ENCODE measurements at places on chromosomes 2 and 18.
A peak's percentile ranks its signal among the peaks of the same experiment; 100 is the strongest.

- DNase-seq = no peak
Measured at GRCh38 chr18:56728741-56729140, 77.6 kb downstream of the WDR7 start.

- DNase-seq = no peak
Measured at GRCh38 chr2:27009083-27009482, 23.7 kb upstream of the TMEM214 start.

- DNase-seq = no peak
Measured at GRCh38 chr2:239229545-239230279, 171.1 kb downstream of the HDAC4 start.

- no peak for DNase-seq
Measured at GRCh38 chr18:80034852-80035406, 695 bp downstream of the RBFA start.

DNA sequence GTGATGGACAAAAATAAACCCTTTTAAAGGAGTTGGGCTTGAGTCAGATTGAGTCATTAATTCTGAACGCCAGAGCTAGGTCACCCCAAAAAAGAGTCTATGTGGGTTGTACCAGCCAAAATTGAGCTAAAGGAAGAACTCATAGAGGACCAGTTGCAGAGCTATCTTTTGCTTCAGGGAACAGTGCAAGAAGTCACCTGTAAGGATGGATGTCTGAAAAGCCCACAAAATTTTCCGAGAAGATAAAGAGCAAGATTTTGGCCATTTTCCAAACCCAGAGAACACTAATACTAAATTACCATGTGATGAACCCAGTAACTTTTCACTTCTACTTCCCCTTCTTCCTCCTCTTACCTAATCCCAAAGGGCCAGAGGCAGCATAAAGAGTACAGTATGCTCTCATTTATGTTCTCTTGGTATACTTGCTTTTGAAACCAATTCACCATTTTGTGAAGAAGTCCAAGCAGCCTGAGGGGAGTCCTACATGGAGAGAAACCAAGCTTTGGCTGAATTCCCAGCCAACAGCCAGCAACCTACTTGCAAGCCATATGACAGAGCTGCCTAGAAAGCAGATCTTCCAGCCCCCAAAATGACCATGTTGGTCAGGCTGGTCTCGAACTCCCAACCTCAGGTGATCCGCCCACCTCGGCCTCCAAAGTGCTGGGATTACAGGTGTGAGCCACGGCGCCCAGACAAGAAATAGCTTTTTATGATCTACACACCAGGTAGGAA, 551.7 kb downstream of the SATB2 start:
- DNase-seq = no peak

GRCh38 chr18:63158676-63159291, 160.8 kb downstream of the BCL2 start:
- DNase-seq = no peak

DNA sequence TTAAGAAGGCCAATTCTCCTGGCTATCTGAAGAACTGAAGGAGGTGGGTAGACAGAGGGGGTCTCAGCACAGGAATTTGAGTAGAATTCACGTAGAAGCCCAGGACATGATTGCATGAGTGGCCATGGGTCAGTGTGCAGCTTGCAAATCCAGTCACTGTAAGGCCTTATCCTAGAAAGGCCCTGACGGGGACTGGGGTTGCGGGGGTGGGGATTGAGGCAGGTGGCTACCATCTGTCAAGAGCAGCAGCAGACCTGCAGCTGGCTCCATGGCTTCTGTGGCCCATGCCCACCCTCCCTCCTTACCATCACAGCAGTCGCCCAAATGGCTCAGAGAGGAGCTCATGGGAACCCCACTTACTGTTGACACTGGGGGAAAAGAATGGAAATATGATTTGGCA, 34.6 kb upstream of the SLC14A1 start:
- no peak for DNase-seq

DNA sequence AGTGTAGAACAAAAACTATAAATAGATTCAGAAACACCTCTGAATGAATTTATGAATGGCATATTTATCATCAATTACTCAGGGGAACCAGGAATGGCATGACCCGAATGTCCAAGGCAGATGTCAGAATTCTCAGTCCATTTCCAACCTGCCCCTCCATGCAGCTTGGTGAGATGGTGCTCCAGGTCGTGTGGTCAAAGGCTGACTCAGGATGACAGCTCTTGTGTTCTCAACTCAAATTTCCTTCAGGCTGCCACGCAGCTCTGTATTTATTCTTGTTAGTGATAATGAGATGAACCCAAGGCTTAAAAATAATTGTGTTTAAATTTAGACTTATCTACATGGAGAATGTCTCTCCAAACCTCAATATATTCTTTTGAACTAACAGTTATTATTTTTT, 146.9 kb downstream of the METTL4 start:
- no peak for DNase-seq

DNA sequence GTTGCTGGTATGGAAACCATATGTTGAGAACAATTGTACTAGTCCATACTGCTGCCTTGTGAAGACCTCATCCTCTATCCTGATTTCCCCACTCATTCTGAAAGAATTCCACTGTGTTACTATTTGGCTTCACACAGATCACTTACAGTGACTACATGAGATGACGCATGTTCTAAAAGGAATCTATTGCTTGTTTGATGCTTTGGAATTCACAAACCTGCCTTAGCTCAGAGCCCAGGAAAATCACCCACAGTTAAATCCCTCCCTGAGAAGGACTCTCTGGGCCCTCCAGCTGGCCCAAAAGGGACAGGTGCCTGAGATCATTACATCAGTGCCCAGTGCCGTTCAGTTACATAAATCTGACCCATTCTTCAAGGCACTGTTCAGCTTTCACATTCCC, 45.3 kb downstream of the KLHL29 start:
- DNase-seq = peak; percentile 54

GRCh38 chr2:185012643-185013042, 414.3 kb downstream of the ZNF804A start:
- DNase-seq = no peak

DNA sequence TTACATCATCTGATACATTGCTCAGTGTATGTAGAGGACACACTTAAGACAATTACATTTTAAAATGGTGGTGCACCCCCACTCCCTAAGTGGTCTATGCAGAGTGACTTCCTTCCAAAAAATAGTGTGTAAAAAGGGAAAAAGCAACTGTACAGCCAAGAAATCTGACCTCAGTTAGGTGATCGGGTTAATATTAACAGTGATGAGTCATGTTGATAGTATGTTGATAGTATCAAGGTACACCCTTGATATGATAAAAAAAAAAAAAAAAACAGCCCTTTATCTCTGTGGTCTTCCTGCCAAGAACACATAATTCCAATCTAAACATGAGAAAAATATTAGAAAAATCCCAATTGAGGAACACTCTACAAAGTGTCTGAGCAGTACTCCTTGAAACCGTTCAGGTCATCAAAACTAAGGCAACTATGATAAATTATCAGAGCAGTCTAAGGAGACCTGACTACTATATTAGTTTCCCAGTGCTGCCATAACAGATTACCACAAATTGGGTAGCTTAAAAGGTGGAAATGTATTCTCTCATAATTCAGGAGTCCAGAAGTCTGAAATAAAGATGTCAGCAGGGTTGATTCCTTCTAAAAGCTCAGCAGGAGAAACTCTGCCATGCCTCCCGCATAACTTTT, 171.9 kb downstream of the ARHGAP28 start:
- DNase-seq = no peak

DNA sequence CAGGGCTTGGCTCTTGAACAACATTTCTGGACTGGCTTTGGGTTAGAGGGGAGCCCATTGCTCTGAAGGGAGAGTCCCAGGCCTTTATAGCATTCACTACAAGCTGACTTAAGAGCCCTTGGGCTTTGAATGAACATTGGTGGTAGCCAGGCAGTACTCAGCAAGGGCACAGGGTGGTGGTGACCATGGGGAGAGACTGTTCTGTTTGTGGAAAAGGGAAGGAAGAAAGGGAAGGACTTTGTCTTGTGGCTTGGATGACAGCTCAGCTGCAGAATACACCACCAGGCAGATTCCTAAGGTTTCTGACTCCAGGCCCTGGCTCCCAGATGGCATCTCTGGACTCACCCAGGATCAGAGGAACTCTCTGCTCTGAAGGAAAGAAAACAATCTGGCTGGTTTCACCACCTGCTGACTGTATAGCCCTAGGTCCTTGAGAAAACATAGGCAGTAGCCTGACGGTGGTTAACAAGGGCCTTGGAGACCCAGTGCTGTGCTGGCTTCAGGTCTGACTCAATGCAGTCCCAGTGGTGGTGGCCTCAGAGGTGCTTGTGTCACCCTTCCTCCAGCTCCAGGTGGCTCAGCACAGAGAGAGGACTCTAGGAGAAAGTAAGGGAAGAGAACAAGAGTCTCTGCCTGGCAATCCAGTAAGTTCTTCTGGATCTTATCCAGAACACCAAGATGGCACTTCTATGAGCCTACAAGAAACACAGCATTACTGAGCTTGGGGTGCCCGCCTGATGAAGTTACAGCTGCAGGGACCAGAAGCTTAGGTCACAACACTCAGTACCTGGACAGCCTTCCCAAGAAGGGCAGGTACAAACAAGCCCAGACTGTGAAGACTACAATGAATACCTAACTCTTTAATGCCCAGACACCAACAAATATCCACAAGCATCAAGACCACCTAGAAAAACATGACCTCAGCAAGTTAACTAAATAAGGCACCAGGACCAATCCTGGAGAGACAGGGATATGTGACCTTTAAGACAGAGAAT, 16.4 kb upstream of the ABCB11 start:
- no peak for DNase-seq

- no peak for DNase-seq
Measured at GRCh38 chr2:187422282-187422681, 25.8 kb downstream of the CALCRL start.

- DNase-seq = no peak
Measured at GRCh38 chr18:48766026-48766425, 184.7 kb downstream of the SMAD7 start.

DNA sequence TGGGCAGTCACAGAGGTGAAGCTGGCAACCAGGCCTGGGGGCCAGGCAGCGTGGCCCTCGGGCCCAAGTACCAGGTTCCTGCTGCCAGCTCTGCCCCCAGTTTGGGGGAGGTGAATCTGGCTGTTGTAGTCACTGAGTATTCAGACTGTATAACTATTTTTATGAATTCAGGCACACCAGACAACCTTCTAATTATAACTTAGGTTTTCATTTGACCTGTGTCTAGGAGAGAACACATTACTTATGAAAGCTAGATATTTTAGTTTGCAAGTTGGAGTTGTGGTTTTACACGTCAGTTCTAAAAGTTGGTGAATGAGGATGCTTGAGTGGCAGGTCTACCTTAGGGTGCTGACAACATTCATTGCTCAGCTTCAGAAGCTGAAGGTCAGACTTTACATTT, 71.7 kb downstream of the LIMS1 start:
- no peak for DNase-seq

- DNase-seq = peak; percentile 6
Measured at GRCh38 chr18:36661999-36662398, 166.8 kb downstream of the TPGS2 start.

GRCh38 chr2:238151205-238151604, 7.6 kb upstream of the ERFE start:
- no peak for DNase-seq

DNA sequence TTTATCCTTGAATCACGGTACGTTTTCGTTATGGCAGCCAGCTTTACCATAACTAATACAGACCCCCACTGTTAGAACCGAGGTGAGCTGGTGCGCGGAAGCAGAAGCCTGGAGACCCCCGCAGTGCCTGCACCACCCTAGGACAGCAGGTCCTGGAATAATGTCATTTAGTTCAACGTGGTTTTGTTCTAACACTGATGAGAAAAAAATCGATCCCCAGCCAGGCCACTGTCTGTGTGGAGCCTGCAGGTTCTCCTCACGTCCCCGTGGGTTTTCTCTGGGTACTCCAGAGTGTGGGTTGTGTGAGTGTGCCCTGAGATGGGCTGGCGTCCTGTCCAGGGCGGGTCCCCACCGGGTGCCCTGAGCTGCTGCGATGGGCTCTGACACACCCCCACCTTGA, 69.9 kb upstream of the ST3GAL5 start:
- DNase-seq = no peak

- DNase-seq = peak; percentile 56
Measured at GRCh38 chr18:49238433-49239042, 221.9 kb downstream of the DYM start.

- DNase-seq = no peak
Measured at GRCh38 chr2:190717306-190717705, 68.4 kb downstream of the NAB1 start.

- DNase-seq = peak; percentile 64
Measured at GRCh38 chr2:176122052-176122682, 352 bp upstream of the HOXD9 start.

- DNase-seq = no peak
Measured at GRCh38 chr18:26470011-26470637, 78.2 kb downstream of the KCTD1 start.

DNA sequence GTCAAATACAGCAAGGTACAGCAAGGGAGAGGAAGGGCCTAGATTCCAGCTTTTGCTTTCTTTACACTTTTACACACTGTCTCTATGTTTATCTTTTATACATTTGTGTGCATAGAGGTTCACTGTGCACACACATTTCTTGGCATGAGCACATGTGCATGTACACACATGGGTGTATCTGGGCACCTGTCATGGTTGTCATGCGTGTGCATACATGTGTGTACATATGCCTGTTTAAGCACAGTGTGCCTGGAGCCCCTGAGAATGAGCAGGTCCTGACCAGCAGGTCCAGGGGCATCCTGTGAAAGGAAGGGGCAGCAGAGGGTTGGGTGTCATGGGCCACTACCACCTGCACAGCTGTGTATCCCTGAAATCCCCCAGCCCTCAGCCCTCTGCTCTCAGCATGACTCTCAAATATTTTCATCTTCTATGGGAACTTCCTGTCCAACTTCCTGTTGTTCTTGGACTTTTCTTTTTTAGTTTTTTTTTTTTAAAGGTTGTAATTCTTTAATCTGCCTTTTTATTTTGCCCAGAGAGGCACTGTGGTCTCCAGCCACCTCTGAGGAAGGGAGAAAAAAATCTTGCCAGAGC, 97.0 kb upstream of the EPAS1 start:
- no peak for DNase-seq

DNA sequence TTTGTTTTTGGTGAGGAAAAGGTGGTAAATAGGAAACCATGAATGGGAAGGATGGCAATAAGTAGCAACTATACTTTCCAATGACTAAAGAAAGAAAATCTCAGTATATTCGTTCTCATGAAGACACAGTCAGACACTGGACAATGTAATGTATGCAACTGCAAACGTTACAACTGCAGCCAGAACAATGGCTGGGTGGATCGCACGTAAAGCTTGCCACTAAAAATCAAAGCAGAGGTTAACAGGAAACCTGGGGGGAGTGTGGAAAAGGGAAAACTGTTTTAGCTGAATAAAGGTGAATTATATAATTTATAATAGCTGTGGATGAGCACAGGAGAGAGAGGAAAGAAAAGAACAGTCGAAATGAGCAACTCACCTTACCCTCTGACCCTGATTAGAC, 33.3 kb downstream of the NEMP2 start:
- DNase-seq = no peak

GRCh38 chr18:33536904-33537303, 41.1 kb upstream of the ASXL3 start:
- DNase-seq = no peak

- no peak for DNase-seq
Measured at GRCh38 chr18:22172120-22172582, 2.8 kb downstream of the GATA6 start.

GRCh38 chr2:135532581-135532980, 1.3 kb downstream of the R3HDM1 start:
- DNase-seq = no peak
